GF-D8 (cell line): ENCODE measurements at places on chromosomes 12 and 14.

DNA sequence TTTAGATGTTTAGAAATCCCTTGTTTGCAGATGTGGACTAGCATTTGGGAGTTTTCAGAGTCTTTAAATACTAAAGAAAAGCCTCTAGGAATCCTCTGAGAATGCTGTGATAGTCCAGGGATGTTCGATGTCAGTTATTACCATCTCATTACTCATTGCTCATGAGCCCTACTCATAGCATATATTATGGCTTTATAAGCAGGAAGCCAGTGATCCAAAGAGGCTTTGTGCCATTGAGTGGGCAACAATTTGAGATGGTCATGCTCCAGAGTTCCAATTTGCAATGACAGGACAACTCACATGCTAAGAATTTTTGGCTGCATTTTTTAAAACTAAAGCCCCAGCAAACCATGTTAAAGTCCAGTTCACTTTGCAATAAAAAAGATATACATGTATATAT, 163.0 kb downstream of the OTOGL start:
- DNase-seq = no peak

GRCh38 chr14:67541448-67542387, 8.6 kb downstream of the PLEKHH1 start:
- no peak for DNase-seq

DNA sequence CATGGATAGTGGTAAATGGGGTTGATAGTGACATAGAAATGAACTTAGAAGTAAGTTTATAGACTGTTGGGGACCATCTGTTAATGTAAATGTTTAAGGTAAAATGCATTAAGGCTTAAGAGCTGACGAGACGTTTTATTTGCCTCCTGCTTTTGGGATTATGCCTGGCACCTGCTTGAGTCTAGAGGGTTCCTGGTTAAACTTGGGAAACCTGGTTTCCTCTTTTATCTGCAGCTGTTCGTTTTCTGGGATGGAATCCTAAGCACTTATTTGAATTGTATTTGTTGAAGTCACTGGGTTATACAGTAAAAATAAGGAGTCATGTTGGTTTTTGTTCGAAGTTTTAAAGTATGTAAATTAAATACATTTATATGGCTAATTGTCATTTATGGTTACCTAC, 914.7 kb downstream of the NRXN3 start:
- no peak for DNase-seq

- no peak for DNase-seq
Observed at GRCh38 chr12:49133014-49133413, 1.8 kb upstream of the TUBA1B start.

GRCh38 chr14:94439453-94440057, 13.0 kb downstream of the SERPINA11 start:
- DNase-seq = no peak

DNA sequence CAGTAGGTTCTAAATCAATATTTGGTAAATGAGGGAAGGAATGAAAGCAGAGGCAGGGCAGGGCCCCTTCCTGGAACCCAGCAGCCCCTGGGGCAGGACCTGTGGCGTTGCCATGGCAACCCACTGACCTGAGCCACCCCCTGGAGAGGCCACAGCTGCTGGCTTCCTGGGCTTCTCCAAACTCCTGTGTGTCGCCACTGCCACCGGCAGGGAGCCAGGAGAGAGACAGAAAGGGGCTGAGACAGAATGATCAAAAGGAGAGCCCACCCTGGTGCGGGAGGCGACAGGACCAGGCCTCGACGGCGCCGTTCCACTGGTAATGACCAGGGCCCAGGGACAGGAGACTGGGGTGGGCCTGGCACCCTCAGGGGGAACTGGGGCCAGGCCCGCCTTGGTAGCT, 18.2 kb downstream of the RFX4 start:
- DNase-seq = no peak

GRCh38 chr14:101705733-101706508, 55.6 kb upstream of the PPP2R5C start:
- DNase-seq = peak; percentile 4

- DNase-seq = no peak
Observed at GRCh38 chr14:72610096-72610830, 283.6 kb downstream of the DPF3 start.

DNA sequence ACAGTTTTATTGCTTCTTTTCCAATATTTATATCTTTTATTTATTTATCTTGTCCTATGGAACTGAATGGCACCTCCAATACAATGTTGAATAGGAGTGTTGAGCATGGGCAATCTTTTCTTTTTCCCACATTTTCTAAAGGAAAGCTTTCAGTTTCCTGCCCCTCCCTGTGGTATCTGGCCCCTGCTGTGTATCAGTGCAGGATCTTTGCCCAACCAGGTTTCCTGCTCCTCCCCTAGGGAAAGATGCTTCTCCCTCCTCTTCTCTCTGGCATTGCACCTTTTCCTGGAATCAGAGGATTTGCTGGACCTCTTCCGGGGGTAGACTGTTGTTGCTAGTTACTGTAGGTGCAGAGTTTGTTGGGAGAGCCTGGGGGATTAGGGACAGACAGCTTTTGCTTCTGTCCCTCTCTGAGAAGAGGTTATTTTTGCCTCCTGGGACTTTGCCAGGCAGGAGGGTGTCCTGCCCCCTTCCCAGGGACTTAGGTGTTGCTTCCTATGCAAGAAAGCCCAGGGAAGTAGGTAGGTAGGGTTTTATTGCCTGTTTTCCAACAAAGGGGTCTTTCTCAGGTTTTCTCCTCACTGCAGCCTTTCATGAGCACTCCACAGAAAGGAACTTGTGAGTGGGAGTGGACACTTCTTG, 67.6 kb downstream of the POLR3B start:
- no peak for DNase-seq

GRCh38 chr14:24465368-24465767, 22.8 kb upstream of the SDR39U1 start:
- no peak for DNase-seq

DNA sequence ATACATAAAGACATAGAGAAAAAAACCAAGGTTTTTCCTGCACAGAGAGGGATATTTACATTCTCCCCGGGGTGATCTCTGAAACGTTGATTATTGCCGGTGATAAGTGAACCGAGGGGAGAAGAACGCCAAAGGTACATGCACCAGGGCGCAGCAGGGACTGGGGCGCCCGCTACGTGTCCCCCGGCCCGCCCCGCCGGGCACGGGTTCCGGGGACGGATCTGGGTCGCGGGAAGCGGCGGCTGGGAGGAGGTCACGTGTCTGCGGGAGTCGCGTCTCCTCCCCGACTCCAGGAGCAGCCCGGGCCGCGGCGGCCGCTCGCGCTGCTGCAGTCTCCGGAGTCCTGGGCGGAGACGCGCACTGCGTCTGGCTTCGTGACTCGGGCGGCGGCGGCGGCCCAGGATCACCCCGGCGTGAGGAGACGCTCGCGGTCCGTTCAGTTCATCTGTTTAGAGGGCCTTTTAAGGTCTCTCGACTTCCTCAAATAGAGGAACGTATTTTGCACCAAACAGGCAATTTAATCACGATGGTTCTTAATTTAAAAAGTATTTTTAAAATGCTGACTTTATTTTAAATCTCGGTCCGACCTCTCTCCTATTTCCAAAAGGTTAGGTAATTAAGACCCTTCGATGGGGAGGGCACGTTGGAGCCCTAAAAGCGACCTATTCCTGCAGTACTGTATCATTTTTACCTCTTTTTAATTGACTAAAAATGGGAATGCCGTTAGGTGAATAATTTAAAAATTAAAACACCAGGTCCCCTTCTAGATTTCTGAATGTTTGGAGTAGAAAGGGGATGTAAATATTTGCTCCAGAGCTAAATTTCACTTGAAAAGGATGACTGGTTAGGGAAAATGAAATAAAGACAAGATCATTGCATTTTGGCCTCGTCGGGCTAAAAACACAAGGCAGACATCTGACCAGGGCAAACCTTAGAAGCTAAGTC, 1.8 kb upstream of the BHLHE41 start:
- DNase-seq = no peak

- DNase-seq = no peak
Observed at GRCh38 chr12:108447168-108447832, 67.8 kb upstream of the FICD start.

GRCh38 chr12:92995258-92995903, 66.3 kb upstream of the EEA1 start:
- DNase-seq = no peak

- DNase-seq = no peak
Observed at GRCh38 chr12:18462442-18462841, 201.1 kb downstream of the PIK3C2G start.

DNA sequence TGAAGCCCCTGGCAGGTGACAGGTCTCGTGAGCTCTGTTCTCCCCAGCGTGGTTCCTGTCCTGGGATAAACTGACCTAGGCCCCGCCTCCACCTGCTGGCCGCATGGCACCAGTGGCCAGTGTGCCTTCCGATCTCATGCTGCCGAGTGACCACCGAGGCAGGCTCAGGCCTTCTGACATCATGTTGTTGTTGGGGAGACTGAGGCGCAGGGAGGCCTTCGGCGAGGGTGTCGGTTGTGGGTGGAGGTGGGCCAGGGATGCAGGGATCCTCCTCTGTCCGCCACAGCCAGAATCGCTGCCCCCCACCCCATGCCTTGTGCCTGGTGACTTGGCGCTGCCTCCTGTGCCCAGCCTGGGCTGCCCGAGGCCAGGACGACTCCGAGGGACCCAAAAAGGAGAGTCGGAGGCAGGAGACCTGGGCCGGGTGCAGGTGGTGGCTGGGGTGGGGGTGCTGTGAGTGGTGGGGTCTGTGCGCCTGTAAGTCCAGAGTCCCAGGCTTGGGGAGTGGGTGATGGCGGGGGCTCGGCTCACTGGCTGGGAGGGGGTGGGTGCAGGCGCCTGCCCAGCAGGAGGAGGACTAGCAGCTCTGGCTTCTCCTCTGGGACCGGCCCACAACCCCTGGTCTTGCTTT, 24.3 kb downstream of the ASPG start:
- DNase-seq = no peak

DNA sequence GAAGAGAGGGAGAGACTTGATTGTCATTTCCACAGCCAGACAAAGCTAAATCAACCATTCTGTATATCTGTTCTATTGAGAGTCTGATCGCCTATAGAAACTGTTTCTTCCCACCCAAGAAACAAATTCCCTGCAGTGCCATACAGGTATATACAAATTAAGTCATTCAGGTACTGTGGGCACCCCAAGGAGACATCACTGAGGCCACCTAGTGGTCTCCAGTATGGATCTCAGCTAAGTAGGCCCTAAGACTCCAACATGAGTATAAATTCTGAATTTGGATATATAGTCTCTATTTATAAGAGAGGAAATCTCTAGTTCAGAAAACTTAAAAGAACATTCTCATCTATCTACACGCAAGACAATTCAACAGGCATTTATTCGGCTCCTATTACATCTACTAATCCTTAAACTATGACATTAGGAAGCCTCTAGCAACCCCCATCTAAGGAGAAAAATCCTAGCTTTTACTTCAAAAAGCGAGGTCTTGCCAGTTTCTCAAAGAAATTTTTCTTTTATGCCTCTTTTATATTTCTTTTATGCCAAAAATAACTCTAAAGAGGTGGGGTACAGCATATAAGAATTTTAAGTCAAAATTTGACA, 62.6 kb downstream of the DCAF5 start:
- no peak for DNase-seq

DNA sequence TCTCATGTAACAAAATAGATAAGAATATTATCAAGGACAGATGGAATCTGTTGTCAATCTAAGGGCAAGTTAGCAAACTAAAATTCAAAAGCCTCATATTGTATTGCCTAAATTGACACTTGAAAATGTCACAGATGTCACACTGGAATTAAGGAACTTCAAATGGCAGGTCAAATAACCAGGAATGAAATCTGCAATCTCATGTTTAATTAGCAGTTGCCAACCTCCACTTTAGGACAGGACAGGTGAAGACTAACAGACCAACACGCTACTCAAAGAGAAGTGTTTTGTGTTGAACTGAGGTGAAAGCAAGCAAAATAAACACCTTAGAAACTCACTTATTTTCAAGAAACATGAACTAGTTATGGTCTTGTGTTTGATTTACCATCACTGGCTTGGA, 11.1 kb downstream of the KIF21A start:
- no peak for DNase-seq

GRCh38 chr14:102528431-102529170, 19.0 kb upstream of the ANKRD9 start:
- no peak for DNase-seq

DNA sequence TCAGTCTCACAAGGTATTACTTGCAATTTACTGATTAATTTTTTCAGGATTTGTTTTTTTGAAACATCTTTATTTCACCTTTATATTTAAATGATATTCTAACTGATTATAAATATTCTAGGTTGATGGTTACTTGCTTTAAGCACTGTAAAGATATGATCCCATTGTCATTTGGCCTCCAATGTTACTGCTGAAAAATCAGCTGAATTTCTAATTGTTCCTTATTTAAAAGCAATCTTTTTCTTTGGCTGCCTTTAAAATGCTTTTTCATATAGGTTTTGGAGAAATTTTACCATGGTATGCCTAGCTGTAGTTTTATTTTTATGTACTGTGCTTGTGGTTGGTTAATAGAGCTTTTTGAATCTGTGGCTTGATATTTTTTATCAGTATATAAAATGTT, 275.6 kb upstream of the PPFIA2 start:
- DNase-seq = no peak

- DNase-seq = no peak
Observed at GRCh38 chr12:52508211-52508610, 12.0 kb downstream of the KRT5 start.

DNA sequence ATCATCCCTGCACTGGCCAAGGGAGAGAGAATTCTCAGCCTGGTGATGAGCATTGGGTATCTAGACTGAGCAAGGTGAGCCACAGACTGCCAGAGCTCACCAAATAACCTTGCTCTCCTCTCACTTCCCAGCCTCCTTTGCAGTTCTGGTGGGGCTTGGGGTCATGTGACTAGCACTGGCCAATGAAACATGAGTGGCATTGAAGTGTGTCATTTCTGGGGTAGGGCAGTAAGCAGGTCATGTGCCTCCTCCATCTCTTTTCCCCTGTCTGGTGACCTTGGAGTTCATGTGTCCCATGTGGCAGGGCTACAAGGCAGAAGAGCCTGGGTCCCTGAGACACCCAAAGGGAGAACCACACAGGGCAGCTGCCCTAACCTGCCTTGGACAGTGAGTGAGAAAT, 3.6 kb upstream of the KRT72 start:
- DNase-seq = no peak

DNA sequence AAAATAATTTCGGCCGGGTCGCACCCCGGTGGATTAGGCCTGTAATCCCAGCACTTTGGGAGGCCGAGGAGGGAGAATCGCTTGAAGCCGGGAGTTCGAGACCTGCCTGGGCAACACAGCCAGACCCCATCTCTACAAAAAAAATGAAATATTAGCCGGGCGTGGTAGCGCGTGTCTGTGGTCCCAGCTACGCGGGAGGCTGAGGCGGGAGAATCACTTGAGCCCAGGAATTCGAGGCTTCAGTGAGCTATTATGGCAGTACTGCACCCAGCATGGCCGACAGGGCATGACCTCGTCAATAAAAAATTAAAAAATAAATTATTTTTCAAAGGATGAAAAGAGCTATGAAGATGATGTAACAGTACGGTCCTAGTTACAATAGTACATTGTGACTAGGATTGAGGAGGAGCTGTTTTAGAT, 523 bp downstream of the GTF2H3 start:
- no peak for DNase-seq
